ENCODE measurements at places on chromosomes 6 and 20. TPM values are rescaled to one million over a fixed set of nuclear protein-coding genes. Genes with fewer than 3 reads are reported as not detected.

THBD gene
- 14.2 TPM for total RNA-seq

DNA sequence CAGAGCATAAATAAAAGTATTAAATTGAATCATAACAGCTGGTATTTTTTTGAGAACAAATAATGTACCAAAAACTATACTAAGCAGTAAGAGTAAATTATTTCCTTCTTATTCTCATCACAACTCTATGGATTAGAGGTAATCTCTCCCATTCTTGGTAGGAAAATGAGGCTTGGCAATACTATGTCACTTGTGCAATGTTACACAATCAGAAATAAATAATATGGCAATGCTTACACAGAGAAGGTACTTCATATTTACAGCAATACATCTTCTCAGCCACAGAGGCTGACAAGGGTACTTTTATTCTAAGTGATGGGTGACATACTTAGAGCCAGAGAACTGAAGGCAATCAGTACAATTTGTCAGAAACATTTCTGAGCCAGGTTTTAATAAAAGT is 3.9 kb downstream of the DST start:
- H3K27me3 ChIP-seq, result no peaks in the 10 kb centered on the region
- H3K36me3 ChIP-seq, result peaks cover 49% of the 10 kb centered on the region
- H3K4me1 ChIP-seq, result peaks cover 16% of the 10 kb centered on the region
- H3K27ac ChIP-seq, result no peak overlapping the region

DNA sequence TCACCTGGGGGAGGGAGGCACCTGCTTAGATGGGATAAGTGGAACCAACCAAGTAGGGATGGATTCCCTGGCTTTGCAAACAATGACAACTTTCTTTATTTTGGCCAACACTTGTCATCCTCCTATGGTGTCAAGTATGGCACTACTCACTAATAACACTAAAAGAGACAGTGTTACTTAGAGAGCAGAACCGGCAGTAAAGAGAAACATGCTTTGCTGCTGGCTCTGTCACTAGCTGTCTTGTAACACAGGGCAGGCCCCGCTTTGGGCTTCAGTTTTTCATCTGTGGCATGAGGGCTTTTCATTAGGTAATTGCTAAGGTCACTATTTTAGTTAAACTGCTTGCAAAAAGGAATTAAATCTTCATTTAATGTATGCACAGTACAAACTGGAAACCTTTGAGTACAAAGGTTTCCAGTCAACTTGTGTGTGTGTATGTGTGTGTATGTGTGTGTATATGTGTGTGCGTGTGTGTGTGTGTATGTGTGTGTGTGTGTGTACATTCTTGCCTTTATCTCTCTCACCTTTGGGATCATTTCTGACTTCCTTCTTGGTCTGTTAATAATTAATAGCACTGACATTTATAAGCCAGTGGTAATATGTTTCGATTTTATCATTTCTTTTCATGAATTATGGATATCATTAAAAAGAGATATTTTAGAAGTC is 64.7 kb downstream of the BTBD3 start:
- H3K4me3 ChIP-seq, result no peak overlapping the region
- H3K36me3 ChIP-seq, result no peaks in the 10 kb centered on the region
- peaks cover 2% of the 10 kb centered on the region for H3K27me3 ChIP-seq
- H3K27ac ChIP-seq, result no peak overlapping the region

DNA sequence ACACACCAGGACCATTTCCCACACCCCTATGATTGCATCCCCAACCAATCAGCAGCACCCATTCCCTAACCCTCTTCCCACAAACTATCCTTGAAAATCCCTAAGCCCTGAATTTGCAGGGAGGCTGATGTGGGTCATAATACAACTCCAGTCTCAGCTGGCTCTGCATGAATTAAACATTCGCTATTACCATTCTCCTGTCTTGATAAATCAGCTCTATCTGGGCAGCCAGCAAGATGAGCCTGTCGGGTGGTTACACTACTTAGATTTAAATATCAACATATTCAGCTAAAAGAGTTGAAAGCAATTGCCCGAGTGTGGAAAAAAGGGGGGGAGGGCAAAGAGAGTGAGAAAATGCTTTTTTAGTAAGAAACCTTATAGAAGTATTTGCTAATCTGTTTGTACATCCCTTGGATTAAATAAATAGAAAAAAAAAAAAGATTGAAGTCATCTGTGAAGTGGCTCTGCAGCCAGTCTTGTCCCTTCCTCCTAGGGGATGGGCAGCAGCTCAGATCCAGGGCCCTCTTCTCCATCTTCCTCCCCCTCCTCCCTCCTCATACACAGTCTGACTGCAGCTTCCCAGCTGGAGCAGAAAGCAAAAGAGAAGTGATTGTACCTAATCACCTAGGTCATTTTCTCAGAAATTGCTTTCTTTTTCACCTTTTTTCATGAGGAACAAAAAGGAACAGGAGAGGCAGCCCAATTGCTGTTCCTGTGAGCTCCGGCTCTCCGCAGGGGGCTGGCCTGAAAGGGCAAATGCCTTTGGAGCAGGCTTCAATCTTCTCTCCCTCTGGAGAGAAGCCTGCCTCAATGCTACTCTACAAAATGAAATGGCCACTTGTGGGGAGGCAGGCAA is 356.6 kb upstream of the SULF2 start:
- peaks cover 13% of the 10 kb centered on the region for H3K27me3 ChIP-seq
- no peak overlapping the region for H3K27ac ChIP-seq
- H3K36me3 ChIP-seq, result no peaks in the 10 kb centered on the region
- peaks cover 11% of the 10 kb centered on the region for H3K4me1 ChIP-seq
- no peak for DNase-seq

GRCh38 chr20:17783671-17784070 is 83.9 kb downstream of the BANF2 start:
- H3K4me3 ChIP-seq, result no peak overlapping the region
- DNase-seq, result no peak
- no peak overlapping the region for H3K27ac ChIP-seq
- H3K4me1 ChIP-seq, result no peaks in the 10 kb centered on the region
- H3K36me3 ChIP-seq, result no peaks in the 10 kb centered on the region
- no peaks in the 10 kb centered on the region for H3K27me3 ChIP-seq

- H3K4me1 ChIP-seq, result peaks cover 12% of the 10 kb centered on the region
- H3K27ac ChIP-seq, result no peak overlapping the region
- DNase-seq, result no peak
- H3K36me3 ChIP-seq, result no peaks in the 10 kb centered on the region
- H3K4me3 ChIP-seq, result no peak overlapping the region
These were observed 98.1 kb upstream of the PTPN1 start for GRCh38 chr20:50412069-50412468.
